ENCODE measurements at places on chromosomes 3 and 15.

- no peak for DNase-seq
Observed at GRCh38 chr15:40908095-40908494, 13.8 kb downstream of the VPS18 start.

DNA sequence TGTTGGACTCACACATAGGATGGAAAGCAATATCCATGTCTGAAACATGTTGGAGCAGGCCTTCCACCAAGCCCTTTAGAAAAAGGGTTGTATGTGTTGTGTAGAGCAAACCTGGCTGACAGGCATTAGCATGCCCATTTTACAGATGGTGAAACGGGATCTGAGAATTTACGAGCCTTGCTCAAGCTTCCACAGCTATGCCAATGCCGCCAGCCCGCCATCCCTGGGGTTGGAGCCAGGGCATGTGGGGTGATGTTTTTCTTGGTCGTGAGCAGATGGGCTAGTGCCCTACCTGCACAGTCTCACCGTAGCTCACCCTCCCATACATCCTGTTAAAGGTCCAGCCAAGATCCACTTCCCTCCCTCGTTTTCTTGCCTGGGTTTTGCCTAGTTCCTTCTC is 97.5 kb upstream of the TLE3 start:
- DNase-seq = no peak

DNA sequence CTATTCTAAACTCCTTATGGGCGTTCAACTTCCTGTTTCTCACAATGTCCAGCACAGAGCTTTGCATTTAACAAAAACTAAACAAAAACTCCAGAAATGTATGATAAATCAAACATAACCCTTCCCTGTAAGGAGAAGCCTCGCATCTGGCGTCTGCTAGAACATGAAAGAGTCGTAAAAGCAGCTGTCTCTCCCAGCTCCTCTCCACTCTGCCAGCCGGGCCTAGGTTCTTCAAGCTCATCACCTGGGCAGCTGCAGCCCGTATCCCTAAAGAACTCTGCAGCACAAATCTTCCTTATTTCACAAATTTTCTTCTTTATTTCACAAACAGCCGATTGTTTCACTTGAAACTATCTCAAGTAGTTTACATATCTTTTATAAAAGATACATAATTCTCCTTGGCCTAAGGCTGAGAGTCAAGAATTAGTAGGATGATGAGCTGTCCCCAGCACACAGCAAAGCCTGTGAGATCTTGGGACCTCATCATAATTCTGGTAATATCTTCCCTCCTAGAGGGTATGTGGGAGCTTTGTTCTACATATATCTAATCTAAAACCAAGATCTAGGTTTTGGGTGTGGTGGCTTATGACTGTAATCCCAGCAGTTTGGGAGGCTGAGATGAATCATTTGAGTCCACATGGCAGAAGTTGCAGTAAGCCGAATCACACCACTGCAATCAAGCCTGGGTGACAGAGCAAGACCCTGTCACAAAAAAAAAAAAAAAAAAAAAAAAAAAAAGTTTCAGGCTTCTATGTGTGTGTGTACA is 35.3 kb downstream of the ANXA2 start:
- no peak for DNase-seq

DNA sequence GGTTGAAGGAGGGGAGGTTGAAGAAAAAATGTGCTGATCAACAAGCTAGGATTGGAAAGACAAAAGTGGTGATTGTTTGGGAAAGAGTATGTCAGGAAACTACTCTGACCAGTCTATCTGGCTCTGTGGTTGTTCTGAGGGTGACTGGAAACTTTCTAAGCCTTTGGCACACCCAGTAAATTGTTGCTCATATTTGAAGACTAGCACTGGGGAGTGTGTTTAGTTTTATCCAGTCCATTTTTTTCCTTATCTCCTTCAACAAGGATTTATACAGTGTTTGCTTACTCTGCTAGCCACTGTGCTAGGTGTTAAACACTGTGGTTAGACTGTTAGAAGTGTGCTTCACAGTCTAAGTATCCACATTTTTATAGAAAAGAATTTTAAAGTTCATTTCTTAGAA is 28.8 kb downstream of the PPM1L start:
- no peak for DNase-seq

DNA sequence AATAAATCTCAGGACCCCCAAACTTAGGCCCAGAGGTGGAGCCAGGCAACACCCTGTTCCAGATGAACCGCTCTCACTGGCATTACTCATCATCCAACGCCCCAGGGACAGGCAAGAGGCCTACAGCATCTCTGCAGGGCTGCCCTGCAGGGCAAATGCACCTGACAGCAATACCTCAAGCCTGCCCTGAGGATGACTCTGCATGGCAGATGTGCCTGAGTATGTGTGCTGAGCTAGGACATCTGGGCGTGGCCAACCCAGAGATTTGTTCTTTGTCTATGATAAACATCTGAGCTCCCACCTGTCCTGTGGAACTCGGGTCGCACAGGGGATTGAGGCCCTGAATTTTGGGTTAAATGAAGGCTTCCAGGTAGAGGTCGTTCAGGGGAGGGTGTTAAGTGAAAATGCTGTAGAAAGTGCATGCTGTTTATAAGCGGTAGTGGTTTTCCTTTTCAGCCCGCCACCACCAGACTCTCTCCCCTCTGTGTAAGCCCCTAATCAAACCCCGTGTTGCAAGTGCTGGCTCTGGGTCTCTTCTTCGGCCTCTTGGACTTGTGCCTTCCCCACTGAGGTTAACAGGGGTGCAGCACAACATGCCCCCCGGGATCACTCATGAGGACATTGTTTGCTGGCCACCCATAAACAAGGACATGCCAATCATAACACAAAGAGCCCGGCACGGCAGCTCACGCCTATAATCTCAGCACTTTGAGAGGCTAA is 92.3 kb downstream of the ATP10A start:
- DNase-seq = no peak

DNA sequence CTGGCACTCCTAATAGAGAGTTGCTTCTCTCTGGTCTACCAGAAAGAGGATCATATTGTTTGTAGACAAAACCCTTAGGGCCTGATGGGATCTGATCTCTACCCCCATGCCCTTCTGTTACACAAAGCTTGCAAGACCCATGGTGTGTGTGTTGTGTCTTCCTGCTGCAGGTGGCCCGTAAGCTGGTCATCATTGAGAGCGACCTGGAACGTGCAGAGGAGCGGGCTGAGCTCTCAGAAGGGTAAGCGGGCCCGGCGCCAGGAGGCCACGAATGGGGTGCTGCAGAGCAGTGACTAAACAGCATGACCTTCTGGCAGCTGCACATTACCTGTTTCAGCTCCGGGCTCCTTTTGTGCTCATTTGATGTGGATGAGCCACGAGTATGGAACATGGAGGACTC is 18.2 kb downstream of the TPM1 start:
- no peak for DNase-seq

Data from right renal pelvis (tissue), 4 donors.